Kidney (tissue), 22 donors: ENCODE measurements at places on chromosomes 4 and X. TPM values are rescaled to one million over a fixed set of nuclear protein-coding genes. Genes with fewer than 3 reads are reported as not detected.
A peak's percentile ranks its signal among the peaks of the same experiment; 100 is the strongest.

DNA sequence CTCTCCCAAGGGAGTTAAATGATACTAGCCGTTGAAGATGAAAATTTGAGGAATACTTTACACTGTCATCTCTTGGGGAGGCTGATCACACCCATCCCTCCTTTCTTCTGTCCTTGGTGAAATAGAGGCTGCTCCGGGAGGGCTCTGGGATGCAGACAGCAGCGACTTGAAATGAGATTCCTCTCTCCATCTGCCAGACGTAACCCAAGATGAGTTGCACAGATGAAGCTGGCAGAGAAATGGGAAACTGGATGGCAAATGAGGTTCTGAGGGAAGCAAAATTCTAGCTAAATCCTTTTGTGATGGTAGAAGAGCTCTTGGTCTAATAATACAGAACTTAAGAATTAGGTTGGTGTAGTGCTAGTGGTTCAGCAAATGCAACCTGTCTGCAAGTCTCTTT lies 201.4 kb downstream of the AASDH start:
- H3K4me1 ChIP-seq = no peaks in the 10 kb centered on the region
- H3K27ac ChIP-seq = no peak overlapping the region
- no peaks in the 10 kb centered on the region for H3K27me3 ChIP-seq
- no peaks in the 10 kb centered on the region for H3K36me3 ChIP-seq
- no peak overlapping the region for H3K4me3 ChIP-seq

- DNase-seq = no peak
- no peaks in the 10 kb centered on the region for H3K27me3 ChIP-seq
- H3K4me1 ChIP-seq = no peaks in the 10 kb centered on the region
- H3K27ac ChIP-seq = no peak overlapping the region
- H3K36me3 ChIP-seq = peaks cover 3% of the 10 kb centered on the region
Observed at GRCh38 chrX:54926978-54927377, 6.4 kb downstream of the TRO start.

DNA sequence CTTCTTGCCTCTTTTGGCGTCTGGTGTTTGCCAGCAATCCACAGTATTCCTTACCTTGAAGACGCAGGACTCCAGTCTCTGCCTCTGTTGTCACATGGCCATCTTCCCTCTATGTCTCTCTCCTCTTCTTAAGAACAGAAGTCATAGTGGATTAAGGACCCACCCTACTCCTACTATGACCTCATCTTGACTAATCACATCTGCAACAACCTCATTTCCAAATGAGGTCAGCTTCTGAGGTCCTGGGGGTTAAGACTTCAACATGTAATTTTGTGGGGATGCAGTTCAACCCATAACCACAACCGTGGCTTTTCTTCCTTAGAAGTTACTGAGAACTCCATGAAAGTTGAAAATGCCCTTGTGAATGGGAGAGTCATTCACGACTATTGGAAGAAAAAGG lies 23.3 kb downstream of the TLR8 start:
- DNase-seq = no peak
- no peak overlapping the region for H3K27ac ChIP-seq
- H3K27me3 ChIP-seq = no peaks in the 10 kb centered on the region
- no peaks in the 10 kb centered on the region for H3K36me3 ChIP-seq
- no peaks in the 10 kb centered on the region for H3K4me1 ChIP-seq
- no peak overlapping the region for H3K4me3 ChIP-seq

GRCh38 chrX:153725039-153725831 lies 579 bp downstream of the ABCD1 start:
- peak overlapping the region; percentile 76 for H3K27ac ChIP-seq
- no peak overlapping the region for H3K4me3 ChIP-seq
- no peaks in the 10 kb centered on the region for H3K27me3 ChIP-seq
- peaks cover 36% of the 10 kb centered on the region for H3K4me1 ChIP-seq

DNA sequence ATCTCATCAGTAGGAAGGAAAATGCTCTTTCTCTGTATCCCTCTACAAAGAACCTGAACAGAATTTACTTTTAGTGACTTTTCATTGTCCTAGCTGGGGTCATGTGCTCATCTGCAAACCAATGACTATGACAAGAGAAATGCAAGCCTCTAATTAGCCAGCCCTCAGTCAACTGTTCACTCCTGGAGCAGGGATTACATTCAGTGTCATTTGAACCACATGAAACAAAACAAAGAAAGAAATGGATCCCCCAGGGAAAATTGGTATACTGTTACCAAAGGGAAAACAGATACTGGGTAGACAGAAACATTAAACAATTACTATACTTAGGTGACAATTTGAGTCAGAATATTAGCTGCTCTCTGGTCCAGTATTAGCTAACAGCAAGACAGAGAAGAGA lies 173.6 kb downstream of the RCHY1 start:
- no peak overlapping the region for H3K27ac ChIP-seq
- H3K27me3 ChIP-seq = no peaks in the 10 kb centered on the region
- DNase-seq = no peak
- no peaks in the 10 kb centered on the region for H3K4me1 ChIP-seq
- H3K4me3 ChIP-seq = no peak overlapping the region

- H3K27ac ChIP-seq = no peak overlapping the region
- H3K36me3 ChIP-seq = no peaks in the 10 kb centered on the region
- no peaks in the 10 kb centered on the region for H3K27me3 ChIP-seq
- DNase-seq = no peak
- no peaks in the 10 kb centered on the region for H3K4me1 ChIP-seq
Observed at GRCh38 chr4:169724260-169724659, 33.5 kb downstream of the HPF1 start.

DNA sequence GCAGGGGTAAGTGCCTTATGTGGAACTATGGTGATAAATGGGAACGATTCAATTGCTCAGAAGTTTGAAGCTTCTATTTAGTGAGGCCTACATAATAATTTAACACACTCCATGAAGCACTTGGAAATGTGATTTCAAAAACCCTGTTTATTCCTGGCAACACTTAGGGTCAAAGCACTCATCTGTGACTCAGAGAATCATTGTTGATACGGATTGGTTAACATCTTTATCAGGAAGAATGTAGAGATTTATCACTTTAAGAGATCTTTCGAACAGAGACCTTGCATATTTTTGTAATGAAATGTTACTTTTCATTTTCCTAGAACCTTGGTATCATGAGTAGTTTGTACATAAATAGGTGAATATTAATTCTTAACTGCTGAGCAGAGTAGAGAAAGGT lies 269.1 kb upstream of the SLIT2 start:
- H3K36me3 ChIP-seq = no peaks in the 10 kb centered on the region
- no peak overlapping the region for H3K4me3 ChIP-seq
- DNase-seq = no peak
- H3K27me3 ChIP-seq = no peaks in the 10 kb centered on the region
- H3K4me1 ChIP-seq = no peaks in the 10 kb centered on the region

- no peak overlapping the region for H3K27ac ChIP-seq
- DNase-seq = no peak
- no peak overlapping the region for H3K4me3 ChIP-seq
- H3K36me3 ChIP-seq = no peaks in the 10 kb centered on the region
Observed at GRCh38 chr4:153916273-153916755, 127.4 kb upstream of the SFRP2 start.

- no peaks in the 10 kb centered on the region for H3K27me3 ChIP-seq
- peak overlapping the region; percentile 83 for H3K27ac ChIP-seq
- H3K4me3 ChIP-seq = peak overlapping the region; percentile 69
- H3K4me1 ChIP-seq = peaks cover 9% of the 10 kb centered on the region
- no peaks in the 10 kb centered on the region for H3K36me3 ChIP-seq
Observed at GRCh38 chrX:64204252-64204651, 1.3 kb downstream of the AMER1 start.

- H3K4me3 ChIP-seq = no peak overlapping the region
- H3K27me3 ChIP-seq = no peaks in the 10 kb centered on the region
- H3K4me1 ChIP-seq = no peaks in the 10 kb centered on the region
- no peaks in the 10 kb centered on the region for H3K36me3 ChIP-seq
- H3K27ac ChIP-seq = no peak overlapping the region
- DNase-seq = no peak
Observed at GRCh38 chr4:139243448-139244365, 36.3 kb downstream of the MGARP start.

DNA sequence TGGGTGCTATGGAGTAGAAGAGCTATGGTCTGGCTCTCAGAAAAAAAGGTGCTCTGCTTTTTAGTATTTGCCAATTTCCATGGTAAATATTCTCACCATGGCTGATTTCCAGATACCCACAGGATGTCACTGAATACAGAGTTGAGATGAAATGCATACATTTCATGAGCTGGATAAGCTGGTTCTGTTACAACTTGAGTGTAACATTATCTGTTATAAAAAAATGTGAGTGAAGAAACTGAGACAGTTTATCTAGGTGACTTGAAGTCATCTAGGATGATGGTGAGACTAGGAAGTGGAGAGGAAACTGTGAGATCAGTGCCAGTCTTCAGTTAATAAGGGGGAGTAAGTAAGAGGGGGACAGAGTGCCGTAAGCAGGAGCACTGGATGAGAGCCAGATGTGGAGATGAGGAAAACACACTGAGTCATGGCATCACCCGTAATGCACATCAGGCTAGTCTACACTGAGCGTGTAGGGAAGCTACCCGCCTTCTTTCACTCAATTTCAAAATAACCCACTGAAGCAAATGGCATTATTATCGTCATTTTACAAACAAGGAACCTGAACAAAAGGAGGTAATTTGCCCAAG lies 5.0 kb downstream of the HPSE start:
- no peaks in the 10 kb centered on the region for H3K4me1 ChIP-seq
- no peak overlapping the region for H3K27ac ChIP-seq

GRCh38 chr4:143713955-143714625 lies 13.6 kb upstream of the FREM3 start:
- no peak for DNase-seq
- H3K4me1 ChIP-seq = no peaks in the 10 kb centered on the region
- no peaks in the 10 kb centered on the region for H3K36me3 ChIP-seq
- H3K4me3 ChIP-seq = no peak overlapping the region

- H3K27me3 ChIP-seq = no peaks in the 10 kb centered on the region
- H3K4me3 ChIP-seq = no peak overlapping the region
- no peak overlapping the region for H3K27ac ChIP-seq
- DNase-seq = peak; percentile 37
- H3K36me3 ChIP-seq = no peaks in the 10 kb centered on the region
Observed at GRCh38 chrX:130539721-130540321, 138.0 kb downstream of the RBMX2 start.

DNA sequence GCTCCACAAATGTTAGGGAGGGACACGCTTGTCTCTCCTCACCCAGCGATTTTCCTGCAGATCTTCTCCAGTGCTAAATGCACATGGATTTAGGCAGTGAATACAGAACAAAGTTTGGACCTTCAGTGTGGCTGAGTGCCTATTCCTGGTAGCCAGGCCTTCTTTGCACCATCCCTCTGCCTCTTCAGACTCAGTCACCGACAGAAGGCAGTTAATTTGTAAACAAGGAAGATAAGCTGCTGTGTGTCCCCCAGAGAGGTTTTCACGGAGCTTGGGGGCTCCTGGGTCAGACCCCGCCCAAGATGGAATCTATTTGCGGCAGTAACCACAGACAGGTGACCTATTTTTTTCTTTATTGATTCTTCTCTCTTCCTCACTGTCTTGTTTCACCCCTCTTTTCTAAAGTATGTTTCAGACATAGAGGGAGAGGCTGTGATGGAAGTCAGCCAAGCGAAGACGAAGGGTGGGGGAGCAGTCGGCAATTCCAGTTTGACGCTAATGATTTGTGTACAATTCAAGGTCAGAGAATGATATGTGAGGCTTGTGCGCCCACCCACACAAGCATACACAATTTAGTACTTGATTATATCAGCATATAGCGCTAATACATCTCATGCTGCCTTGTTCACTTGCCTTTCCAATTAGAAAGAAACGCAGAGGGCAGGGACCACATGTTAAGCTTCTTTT lies 200.8 kb downstream of the MGST2 start:
- H3K4me1 ChIP-seq = no peaks in the 10 kb centered on the region
- H3K36me3 ChIP-seq = no peaks in the 10 kb centered on the region
- H3K27me3 ChIP-seq = no peaks in the 10 kb centered on the region
- H3K27ac ChIP-seq = no peak overlapping the region

- no peaks in the 10 kb centered on the region for H3K36me3 ChIP-seq
- H3K27ac ChIP-seq = no peak overlapping the region
- H3K4me1 ChIP-seq = no peaks in the 10 kb centered on the region
- no peak overlapping the region for H3K4me3 ChIP-seq
Observed at GRCh38 chr4:25563071-25563564, 92.5 kb upstream of the SLC34A2 start.

GRCh38 chr4:139227729-139228404 lies 50.8 kb upstream of the ELF2 start:
- no peaks in the 10 kb centered on the region for H3K36me3 ChIP-seq
- no peaks in the 10 kb centered on the region for H3K4me1 ChIP-seq
- no peak overlapping the region for H3K27ac ChIP-seq
- no peak for DNase-seq
- no peaks in the 10 kb centered on the region for H3K27me3 ChIP-seq
- no peak overlapping the region for H3K4me3 ChIP-seq

DNA sequence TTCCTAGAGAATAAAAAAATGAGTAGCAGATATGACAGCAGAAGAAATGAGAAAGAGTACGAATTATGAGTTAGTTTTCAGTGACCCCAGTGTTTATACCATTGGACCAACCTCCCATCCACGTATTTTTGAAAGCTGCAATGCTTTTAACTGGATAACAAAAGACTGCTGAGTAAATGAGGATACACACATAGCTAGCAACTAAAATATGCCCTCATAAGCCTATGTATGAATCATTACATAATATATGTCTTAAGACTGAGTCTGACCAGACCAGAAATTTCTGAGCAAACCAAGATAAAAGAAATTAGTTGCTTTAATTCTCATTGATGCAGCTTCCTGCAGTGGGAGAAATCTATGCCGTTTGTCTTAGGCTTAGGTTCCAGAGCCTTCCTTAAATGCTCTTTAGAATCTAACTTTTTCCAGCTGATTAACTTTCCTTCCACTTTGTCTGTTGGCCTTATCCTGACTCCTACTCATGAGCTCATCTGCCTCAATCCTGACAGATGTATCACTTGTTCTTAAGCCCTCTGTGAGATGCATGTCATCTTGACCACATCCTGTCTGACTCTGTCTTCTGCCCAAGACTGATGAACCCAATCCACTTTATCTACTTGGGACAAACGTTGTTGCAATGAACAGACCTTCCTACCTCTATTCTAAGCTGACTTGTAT lies 301.4 kb upstream of the AADAT start:
- no peak overlapping the region for H3K27ac ChIP-seq
- H3K4me1 ChIP-seq = no peaks in the 10 kb centered on the region
- no peak for DNase-seq
- H3K36me3 ChIP-seq = no peaks in the 10 kb centered on the region
- no peak overlapping the region for H3K4me3 ChIP-seq
- no peaks in the 10 kb centered on the region for H3K27me3 ChIP-seq

GRCh38 chrX:119015407-119016237 lies 41.2 kb downstream of the LONRF3 start:
- no peaks in the 10 kb centered on the region for H3K4me1 ChIP-seq
- H3K4me3 ChIP-seq = no peak overlapping the region
- H3K27me3 ChIP-seq = no peaks in the 10 kb centered on the region
- no peak overlapping the region for H3K27ac ChIP-seq
- peaks cover 20% of the 10 kb centered on the region for H3K36me3 ChIP-seq

The S100G gene
- not detected for total RNA-seq

The SLIT2 gene
- total RNA-seq = 11.5 TPM

The F11 gene
- 1.5 TPM for total RNA-seq

The PABPC4L gene
- total RNA-seq = 3.0 TPM

The GRPR gene
- 0.25 TPM for total RNA-seq

The HHIP gene
- 0.85 TPM for total RNA-seq

The ENOX2 gene
- total RNA-seq = 22.6 TPM

The CSN3 gene
- total RNA-seq = not detected

The KLB gene
- not detected for total RNA-seq

The RPS3A gene
- total RNA-seq = 1,658 TPM

The CT45A3 gene
- total RNA-seq = not detected

The GAR1 gene
- total RNA-seq = 14.9 TPM
